AG08395 (cell line): ENCODE measurements at places on chromosomes 1 and 21.

DNA sequence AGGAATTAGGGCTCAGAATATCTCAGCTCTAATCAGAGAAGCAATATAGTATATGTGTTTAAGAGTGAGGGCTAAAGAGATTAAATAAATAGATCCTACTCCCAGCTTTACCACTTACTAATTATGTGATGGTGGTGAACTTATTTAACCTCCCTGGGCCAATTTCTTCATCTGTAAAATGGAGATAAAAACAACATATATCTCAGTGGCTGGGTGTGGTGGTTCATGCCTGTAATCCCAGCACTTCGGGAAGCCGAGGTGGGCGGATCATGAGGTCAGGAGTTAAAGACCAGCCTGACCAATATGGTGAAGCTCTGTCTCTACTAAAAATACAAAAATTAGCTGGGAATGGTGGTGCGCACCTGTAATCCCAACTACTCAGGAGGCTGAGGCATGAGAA lies 135.2 kb downstream of the SLC44A5 start:
- no peak for DNase-seq

DNA sequence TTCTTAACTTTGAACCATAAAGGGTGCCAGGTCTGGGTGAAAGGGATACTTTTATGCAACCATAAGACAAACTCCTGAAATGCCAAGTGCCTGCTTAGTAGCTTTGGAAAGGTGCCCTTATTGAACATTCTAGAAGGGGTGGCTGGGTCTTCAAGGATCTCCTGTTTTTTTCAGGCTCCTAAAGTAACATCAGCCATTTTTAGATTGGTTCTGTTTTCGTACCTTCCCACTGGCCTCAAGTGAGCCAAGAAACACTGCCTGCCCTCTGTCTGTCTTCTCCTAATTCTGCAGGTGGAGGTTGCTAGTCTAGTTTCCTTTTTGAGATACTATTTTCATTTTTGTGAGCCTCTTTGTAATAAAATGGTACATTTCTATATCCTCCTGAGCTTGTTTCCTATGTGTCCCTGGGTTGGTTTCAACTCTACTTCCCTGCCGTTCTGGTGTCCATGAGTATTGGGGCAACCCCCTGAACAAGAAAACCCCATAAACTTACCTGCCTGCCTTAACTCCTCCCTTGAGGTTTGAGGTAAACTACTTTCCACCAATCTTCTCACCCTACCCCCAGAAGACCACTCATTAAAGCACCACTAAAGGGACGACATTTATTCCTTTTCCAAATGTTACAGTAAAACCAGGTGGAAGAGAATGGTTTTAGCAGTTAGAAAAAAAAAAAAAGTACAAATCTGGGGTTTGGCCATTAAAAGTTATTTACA lies 2.6 kb downstream of the MARCKSL1 start:
- no peak for DNase-seq

- no peak for DNase-seq
Measured at GRCh38 chr1:111561328-111561727, 57.9 kb upstream of the ADORA3 start.

GRCh38 chr1:247332623-247333361 lies 1.1 kb upstream of the ZNF496 start:
- DNase-seq, result no peak

DNA sequence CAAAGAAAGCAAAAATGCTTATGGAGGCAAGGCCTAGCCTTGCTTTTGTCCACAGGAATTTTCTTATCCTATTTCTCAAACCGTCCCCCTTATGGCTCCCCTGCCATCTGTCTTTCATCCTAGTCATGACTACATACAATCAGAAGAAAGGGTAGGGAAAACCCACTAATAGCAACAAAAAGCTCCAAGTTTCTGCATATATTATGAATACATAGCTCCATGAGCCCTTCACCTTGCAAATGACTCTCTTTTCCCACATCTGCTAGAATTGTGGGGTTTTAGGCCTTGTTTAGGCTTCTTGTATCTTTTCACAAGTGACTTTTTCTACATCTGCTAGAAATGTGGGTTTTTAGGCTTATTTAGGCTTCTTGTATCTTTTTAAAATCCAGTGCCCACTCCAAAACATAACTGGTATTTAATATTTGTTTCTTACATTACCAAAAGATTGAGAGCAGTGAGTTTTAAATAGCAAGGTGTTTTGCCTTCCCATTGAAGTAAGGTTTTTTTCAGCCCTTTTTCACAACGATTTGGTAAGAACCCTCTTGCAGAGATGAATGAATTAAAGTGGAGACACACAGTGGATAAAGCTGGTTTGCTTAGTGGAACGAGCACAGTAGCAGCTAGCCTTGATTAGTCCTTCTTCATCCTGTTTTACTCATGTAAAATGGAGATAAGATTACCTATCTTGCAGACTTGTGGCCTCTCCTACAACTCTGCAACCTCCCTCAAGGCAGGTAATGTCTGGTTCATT lies 4.4 kb downstream of the GADD45A start:
- no peak for DNase-seq

DNA sequence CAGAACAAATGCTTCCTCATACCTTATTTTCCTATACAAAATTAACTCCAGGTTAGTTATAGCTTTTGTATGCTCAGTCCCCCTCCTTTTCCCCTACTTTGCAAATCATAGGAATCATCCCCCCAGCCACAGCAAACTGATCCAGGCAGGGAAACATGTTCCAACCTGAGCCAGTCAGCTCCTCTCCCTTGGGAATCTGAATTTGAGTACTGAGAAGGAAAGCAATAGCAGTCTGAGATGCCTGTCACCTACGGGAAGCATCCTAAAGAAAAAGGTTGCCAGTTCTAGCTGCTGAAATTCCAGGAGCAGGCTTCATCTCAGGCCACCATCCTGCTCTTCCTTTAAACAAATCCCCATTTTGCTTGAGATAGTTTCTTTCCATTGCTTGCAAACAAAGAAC lies 6.9 kb downstream of the ADSS2 start:
- DNase-seq, result no peak

- DNase-seq, result no peak
Measured at GRCh38 chr1:98766255-98766654, 104.7 kb downstream of the SNX7 start.

DNA sequence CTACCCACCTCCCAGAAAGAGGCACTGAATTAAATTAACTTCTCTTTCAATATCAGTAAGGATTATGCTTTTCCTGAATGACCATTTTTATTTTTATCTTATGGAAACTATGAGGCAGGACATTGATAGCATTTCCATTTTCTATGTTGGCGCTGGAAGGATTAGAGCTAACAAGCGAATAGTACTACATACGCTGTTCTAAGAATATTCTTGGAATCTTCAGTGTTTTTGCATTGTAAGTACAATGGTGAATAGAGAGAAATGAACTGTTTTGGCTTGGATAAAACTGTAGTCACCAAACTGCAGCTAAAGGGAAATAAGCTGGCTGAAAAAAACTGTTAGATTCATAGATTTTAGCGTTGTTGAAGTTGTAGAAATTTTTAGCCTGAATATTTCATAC lies 779.0 kb upstream of the ADGRL4 start:
- no peak for DNase-seq

DNA sequence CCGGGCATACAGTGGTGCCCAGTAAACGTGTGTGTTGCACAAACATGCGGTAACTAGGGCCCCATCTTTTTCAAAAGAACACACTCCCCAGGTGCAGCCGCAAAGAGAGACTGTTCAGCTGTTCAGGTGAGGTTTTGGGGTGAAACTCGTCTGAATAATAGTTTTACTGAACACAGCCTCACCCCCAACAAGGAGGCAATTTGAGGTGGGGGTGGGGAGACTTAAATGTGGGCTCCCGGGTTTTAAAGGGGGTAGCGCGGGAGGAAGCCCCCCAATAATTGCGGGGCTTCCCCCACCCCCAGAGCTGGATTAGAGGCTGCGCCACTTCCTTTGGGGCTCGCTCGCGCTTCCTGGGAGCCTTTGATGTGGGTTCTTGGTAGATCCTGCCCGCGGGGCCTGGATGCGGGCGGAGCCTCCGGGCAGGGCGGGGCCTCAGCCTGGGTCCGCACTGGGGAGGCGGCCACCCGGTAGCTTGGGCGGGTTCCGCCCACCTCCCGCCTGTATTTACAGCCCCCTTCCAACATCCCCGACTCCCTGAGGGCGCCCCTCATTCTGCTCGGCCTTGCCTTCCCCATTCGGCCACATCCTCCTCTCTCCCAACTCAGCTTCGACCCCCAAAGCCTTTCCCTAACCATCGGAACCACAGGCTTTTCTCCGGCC lies 6.4 kb upstream of the EPHA2 start:
- DNase-seq, result no peak

DNA sequence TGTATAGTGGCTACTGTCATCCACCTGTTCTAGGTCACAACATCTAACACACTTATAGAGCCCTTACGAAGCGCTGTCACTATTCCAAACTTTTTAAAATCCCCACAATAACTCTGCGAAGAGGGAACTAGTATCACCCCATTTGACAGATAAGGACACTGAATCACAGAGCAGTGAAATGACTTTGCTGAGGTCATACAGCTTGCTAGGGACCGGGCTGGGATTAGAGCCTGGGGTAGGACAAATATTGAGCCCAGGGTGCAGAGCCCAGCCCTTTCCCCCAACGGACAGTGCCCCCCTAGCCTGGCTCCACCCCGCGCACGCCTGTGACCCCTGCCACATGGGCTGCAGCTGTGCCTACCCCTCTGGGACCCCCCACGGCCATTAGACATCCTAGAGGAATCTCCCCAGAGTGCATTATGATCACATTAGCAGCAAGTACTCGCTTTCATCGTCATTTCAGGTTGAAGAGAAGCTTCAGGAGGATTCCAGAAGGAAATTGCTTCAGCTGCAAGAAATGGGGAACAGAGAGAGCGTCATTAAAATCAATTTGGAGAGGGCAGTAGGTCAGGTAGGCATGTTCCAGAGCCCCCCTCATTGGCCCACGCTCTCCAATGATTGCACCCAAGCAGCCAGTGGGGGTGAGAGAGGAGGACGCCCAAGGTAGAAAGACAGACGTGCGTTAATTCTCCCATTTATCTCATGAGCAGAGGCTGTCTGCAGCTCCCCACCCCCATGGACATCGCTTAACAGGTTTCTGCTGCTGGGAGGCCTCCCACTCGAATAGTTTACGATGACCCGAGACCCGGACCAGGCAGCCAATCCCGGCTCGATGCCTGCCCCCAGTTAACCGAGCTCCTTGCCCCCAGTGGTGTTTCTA lies 77.2 kb downstream of the FHAD1 start:
- DNase-seq, result no peak

- peak; percentile 41 for DNase-seq
Measured at GRCh38 chr1:91511386-91511785, 10.7 kb downstream of the CDC7 start.

DNA sequence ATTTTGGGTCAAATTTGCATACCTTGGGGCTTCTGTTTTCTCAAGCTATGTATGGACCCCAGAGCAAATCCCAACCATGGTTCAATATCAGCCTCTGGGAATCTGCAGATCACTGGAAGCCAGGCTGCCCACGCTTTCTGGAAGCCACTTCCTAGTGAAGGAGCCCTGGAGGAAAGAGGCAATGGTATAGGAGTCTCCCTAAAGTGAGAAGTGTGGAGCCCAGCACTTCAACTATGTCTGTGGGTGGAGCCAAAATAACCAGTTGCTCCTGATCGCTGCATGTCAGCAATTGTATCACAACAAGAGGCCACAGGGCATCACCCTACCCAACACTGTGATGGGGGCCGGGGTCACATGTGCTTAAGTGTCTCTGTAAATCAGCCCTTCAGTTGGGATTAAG lies 26.9 kb downstream of the ETS2 start:
- no peak for DNase-seq

DNA sequence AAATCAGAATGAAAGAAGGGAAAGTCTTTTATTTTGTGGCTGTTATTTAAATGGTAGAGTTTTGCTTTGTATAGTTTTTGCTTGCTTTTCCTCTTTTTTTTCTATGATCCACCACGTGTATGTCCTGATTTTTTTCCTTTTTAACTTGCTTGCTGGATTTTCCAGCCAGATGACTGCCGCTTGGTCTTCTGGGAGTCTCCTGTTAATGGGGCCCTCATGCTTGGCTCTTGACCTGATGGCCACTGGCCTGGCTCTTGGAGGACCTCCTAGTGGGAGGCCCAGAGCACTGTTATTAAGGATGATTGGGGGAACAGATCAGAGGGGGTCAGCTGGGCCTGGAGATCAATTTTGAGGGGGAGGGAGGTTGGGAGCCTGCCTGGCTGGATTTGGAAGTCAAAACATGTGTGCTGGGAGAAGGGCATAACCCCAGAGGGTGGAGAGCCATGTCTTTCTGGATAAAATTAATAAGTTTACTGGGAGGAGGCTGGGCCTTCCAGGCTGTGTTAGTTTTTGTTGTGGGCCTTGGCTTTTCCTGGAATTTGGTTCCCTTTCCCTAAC lies 1.2 kb downstream of the FGGY start:
- no peak for DNase-seq

DNA sequence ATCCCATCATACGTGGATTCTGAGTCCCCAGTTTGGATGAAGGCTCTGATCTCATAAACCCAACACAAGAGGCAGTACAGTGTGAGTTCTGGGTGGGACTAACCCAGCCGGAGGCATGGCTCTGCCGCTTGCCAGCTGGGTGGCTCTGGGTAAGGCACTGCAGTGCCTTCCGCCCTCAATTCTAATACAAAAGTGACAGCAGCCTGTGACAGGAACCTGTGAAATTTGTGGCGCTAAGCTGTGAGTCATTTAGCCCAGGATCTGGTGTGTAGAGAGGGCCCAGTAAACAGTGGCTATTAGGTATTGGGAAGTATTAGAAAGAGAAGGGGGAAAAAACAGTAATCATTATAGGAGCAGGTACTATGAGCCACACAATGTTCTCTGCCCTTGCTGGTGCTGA lies 23.3 kb downstream of the HSPG2 start:
- no peak for DNase-seq

- no peak for DNase-seq
Measured at GRCh38 chr1:154910851-154911250, 25.7 kb downstream of the PMVK start.

- DNase-seq, result peak; percentile 90
Measured at GRCh38 chr1:26692793-26693490, 2.9 kb upstream of the ARID1A start.

DNA sequence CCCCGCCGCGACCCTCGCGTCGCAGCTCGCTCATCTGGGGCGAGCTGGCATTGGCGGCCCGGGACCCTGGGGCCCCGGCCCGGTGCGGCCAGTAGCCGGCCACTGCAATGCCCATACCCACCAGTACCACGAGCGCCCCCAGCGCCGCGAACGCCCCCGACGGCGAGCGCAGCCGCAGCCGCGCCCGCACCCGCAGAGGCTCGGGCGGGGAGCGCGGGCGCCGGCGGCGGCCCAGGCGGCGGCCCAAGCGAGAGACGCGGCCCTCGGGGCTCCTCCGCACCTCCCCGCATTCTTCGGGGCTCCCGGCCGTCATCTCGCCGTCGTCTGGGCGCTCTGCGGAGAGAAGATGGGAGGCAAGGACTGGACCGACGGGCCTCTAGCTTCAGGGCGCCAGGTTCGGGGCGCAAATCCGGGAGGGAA lies 2.2 kb downstream of the TMEM200B start:
- DNase-seq, result no peak

GRCh38 chr1:112935461-112936111 lies 20.4 kb downstream of the SLC16A1 start:
- DNase-seq, result peak; percentile 31

- DNase-seq, result peak; percentile 27
Measured at GRCh38 chr1:42211224-42211623, 46.7 kb upstream of the GUCA2A start.

DNA sequence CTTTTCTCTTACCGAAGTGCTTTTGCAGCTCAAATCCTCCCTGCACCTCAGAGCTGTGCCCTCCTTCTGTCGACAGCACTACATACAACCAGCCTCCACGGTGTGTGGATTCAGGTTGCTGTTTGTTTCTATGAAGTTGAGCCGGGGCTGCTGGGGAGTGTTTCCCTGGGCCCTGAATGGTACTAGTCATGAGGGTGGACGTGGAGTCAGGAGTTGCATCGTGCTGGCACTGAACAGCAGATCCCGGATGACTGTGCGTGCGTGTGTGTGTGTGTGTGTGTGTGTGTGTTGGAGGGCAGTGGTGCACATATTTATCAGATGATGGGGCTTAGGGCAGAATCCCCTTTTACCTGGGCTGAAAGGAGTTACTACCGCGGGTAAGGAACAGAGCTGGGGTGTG lies 47.0 kb downstream of the ACTL8 start:
- DNase-seq, result peak; percentile 32
